Choroid plexus epithelial cell (primary cell): ENCODE measurements at places on chromosomes 5 and 9.

GRCh38 chr5:134314443-134314842 lies 52.5 kb downstream of the CDKL3 start:
- no peak for DNase-seq

DNA sequence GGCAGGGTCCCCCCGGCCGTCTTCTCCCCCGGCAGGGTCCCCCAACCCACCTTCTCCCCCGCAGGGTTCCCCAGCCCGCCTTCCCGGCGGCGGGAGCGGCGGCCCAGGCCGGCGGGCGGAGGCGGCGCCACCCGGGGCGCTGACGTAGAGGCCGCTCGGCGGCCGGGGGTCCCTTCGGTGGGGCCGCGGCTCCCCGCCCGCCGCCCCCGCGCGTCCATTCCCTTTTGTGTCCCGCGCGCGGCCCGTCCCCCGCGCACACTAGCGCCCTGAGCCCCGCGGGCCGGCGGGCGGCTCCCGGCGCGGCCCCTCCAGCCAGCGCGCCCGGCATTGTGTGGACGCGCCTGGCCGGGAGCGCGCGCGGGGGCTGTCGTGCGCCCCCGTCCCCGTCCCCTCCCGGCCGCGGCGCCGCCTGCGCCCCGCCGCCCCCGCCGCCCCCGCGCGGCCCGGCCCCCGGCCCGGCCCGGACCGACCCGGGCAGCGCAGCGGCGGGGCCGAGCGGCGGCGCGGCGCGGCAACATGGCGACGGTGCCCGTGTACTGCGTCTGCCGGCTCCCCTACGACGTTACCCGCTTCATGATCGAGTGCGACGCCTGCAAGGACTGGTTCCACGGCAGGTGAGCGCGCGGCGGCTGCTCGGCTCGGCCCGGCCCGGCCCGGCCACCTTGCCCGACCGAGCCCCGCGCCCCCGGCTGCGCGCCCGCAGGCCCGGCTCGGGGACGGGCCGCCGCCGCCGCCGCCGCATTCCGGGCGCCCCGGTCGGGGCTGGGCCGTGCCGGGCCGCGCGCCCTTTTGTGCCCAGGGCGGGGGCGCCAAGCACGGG lies at the start of gene PHF2:
PHF2 (plus strand) TSS at position 327 of the 820 bp plus-strand sequence; CDS start at position 517, 190 bp downstream.
- DNase-seq = no peak

GRCh38 chr9:20408513-20408912 lies 213.8 kb downstream of the MLLT3 start:
- DNase-seq = no peak

GRCh38 chr9:89505911-89506310 lies 8.0 kb upstream of the SEMA4D start:
- no peak for DNase-seq

DNA sequence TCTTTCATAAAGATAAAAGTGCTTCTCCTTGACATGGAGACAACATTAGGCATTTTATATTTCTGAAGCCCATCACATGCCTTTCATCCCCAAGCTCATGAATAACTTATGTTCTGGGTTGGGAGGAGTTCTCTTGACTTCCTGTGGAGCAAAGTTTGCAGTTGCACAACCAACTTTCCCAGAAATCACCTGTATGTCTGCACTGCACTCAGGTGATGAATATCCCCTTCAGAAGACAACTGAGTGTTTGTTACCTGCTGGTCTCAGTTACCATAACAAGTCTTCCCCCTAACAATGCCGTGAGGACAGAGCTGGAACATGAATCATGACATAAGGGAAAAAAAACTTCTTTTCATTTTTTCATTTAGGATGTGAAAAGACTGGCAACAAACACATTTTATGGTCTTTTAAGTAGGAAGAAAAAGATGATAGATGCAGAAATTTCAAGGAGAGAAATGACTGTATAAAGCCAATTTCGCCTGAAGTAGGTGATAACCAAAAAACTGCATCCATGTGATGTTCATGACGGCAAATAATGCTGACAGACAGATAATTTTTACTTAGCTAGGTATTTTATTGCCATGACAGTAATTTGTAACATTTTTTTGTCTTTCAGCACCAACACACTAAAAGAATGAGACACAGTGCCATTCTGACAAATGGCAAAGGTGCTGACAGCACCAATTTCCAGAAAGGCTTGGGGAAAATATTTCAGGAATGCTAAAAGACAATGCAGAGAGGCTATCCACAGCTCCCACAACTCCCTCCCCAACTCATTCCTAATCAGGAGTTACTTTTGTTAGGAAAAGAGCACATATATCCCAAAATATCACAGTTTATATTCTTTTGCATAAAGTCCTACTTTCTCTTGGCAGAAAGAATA lies 656.3 kb downstream of the PRELID2 start:
- DNase-seq = no peak

DNA sequence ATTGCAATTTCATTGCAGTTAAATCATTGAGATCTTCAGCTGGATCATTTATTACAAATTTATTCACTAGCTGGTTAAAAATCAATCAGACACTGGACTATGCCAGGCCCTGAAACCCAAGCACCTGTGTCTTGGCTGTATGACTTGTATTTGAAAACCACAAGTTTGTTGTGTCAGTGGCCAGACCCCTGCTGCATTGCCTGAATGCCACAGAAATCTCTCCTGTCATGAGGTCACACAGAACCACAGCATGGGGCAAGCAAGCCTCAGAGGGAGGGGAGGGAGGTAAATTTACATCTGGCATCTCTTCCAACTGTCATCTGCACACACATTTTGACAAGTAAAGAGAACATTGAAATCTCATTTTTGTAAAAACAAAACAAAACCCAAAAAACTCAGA lies 90.0 kb downstream of the ARRDC3 start:
- peak; percentile 85 for DNase-seq

DNA sequence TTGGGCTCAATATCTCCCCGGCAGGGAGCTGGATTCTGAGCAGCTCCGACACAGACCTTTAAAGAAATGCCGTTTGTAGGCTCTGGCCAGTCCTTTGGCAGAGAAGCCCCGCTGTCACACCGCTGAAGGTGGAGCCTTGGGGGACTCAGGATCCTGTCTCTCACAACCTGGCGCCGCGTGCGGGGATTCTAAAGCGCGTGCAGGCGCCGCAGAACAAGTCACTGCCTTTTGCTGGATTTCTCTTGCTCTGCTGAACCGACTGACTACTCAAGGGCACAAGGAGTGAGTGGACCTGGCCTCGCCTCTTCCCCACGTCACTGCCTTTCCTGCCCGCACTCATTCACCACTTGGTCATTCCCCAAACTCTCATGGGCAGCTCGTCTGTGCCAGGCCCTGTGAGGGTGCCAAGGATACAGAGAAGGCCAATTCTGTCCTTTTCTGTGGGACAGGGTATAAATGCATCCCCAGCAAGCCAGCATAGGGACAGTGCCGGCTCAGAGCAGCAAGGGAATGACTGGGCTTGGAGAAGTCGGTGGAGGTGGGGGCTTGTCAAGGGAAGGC lies 69.3 kb downstream of the CRB2 start:
- no peak for DNase-seq
